Activated CD4-positive, alpha-beta T cell treated with anti-CD3 and anti-CD28 coated beads, Interleukin-10, Interleukin-2, amounts not matched to agents 100 ng/mL and 50 ng/mL, durations not matched to agents 16 hours and 8 hours (primary cell): ENCODE measurements at places on chromosomes 3 and 15.
A peak's percentile ranks its signal among the peaks of the same experiment; 100 is the strongest.

DNA sequence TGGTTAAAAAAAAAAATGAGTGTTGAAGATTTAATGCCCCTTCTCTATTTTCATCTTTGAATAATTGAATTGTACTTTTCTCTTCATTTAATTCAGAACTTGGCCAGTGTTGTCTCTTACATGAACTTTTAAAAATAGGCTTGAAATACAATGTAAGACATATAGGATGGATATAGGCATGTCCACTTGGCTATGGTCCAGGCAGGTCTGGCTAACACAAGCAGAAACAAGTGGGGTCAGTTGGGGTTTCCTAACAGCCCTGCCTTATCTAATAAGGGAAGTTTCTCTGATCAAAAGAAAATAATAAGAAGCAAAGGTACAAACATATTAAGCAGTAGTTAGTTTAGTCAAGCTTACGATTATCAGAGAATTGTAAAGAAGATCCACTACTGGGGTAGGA is 19.1 kb upstream of the PAK6 start:
- no peak for DNase-seq

GRCh38 chr15:99042892-99043291 is 35.3 kb upstream of the PGPEP1L start:
- DNase-seq: no peak

- DNase-seq: no peak
These were observed 1077.4 kb downstream of the EPHA3 start for GRCh38 chr3:90184861-90185260.

DNA sequence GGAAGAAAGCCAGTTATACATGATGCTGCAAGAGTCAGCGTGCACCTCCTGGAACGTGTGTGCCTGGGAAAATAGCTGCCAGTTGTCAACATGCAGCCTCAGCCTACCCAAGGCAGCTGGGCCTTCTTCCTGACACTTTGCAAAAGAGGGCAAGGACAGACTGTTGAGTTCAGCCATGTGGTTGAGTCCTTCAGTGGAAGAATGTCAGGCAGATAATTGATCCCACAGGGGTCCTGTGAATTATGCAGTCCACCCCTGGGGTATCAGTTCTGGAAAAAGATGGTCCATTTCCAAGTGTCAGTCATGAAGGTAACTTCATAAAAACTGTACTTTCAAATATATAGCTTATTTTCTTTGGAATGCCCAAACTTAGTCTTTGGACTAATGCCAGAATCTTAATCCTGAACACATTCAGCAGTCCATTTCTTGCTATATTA is 79.6 kb downstream of the ARNT2 start:
- DNase-seq: no peak

GRCh38 chr3:122728186-122728585 is 47.5 kb downstream of the PARP14 start:
- DNase-seq: no peak

DNA sequence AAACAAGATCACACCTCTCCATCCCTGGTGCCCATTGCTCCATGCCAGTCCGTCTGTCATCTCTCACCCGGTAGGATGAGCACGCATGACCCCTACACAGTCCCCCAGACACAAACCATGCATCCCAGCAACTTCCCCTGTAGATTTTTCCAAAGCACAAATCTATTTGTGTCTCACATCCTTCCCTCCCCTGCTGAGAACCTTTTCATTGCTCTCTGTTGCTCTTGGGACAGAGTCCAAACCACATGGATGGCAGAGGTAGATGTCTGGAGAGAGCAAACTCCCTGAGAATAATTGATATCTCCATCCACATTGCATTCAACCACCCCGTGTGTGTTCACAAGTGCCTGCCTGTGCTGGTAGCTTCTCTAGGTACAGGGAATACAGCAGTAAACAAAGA is 29.9 kb upstream of the LRTM1 start:
- DNase-seq: no peak

DNA sequence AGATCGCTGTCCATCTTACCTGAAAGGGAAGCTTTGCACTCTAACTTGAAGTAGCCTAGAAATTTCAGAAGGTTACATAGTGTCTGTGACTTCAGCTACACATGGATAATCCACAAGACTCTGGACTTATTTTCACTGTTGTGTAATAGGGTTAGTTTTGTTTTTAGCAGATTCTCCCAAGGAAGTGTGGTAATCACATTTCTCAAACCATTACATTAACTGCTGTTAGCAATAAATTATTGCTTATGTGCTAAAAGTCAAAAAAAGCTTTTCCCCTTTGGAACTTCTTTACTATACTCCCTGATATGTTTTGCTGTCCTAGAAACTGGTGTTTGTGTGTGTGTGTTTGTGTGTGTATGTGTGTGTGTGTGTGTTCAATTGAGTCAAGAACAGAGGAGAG is 351.8 kb upstream of the TPRG1 start:
- no peak for DNase-seq

GRCh38 chr3:106862067-106862466 is 515.2 kb upstream of the CCDC54 start:
- DNase-seq: no peak

DNA sequence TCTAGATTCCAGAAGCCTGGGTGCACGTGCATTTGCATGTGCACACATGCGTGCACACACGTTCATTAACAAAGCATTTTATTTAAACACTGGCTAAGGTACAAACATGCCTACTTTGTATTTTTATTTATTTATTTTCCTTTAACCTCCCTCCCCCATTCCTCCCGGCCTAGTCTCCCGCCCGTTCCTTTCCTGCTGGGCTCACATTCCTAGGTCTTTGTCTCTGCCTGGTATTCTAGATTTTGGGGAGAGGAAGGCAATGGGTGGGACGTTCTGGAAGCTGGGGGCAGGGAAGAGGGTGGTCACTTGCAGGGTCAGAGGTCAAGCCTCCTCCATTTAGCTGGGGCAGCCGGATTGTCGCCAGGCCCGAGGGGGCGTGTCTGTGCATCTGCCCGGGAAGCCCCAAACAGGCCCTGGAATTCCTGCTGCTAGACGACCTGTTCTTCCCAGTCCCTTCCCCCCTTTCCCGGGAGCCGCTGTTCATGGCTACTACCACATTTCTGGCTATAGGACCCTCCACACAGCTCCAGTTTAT is 51.8 kb downstream of the TRIM71 start:
- no peak for DNase-seq

DNA sequence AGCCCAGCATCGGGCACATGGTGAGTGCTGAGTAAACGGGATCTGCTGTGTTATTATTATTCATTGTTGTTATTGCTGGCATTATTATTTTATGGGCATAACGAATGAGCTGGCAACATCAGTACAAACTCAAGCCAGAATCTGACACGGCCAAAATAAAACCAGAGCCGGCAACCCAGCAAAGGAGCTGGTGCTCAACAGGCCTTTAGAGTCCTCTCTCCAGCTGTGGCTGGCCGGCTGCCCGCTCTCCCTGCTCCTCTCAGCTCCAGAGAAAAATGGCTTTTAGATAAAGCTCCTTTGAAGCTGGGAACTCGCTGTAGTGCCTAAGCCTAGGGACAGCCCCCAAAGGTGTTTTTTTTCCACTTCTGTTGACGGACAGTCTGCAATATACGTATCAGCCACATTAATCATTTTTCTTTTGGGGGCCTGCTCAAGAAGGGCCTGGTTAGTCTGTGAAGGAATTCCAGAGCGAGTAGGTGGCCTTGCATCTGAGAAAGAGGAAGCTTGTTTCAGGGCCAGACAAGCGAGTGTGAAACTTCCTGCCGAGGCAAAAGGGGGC is 193.9 kb upstream of the UBE2E1 start:
- DNase-seq: no peak

DNA sequence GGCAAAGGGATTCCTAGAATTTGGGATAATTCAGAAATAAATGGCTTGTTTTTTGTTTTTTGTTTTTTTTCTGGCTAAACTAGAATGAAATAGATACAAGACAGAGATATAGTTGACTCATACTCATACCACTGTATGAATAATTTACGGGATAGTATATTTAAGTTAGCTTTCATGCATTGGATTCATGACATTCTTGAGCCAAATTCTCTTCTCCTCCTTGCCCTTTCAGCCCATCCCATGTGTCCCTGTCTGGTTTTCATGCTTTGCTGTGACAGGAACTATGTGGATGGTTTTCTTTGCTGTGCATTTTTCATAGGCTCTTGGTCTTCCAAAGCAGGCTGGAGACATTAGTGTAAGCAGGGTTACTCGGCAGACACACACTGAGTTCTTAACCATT is 66.6 kb upstream of the UMPS start:
- DNase-seq: no peak

DNA sequence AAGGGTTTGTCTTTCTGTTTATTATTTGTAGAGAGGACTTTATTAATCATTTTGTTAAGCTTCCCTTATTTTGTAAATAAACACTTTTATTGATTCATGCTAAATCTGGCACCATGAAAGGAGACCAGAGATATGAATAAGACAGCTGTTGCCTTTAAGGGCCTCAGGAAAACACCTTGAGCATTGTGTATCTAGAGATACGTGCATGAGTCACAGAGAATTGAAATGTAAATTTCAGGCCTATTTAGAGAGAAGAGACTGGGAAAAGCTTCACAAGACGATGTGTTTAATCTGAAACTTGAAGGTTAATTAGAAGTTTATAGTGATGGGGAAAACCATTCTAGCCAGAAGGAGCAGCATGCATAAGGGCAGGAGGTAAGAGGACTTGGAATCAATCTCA is 28.6 kb upstream of the UTS2B start:
- DNase-seq: no peak

DNA sequence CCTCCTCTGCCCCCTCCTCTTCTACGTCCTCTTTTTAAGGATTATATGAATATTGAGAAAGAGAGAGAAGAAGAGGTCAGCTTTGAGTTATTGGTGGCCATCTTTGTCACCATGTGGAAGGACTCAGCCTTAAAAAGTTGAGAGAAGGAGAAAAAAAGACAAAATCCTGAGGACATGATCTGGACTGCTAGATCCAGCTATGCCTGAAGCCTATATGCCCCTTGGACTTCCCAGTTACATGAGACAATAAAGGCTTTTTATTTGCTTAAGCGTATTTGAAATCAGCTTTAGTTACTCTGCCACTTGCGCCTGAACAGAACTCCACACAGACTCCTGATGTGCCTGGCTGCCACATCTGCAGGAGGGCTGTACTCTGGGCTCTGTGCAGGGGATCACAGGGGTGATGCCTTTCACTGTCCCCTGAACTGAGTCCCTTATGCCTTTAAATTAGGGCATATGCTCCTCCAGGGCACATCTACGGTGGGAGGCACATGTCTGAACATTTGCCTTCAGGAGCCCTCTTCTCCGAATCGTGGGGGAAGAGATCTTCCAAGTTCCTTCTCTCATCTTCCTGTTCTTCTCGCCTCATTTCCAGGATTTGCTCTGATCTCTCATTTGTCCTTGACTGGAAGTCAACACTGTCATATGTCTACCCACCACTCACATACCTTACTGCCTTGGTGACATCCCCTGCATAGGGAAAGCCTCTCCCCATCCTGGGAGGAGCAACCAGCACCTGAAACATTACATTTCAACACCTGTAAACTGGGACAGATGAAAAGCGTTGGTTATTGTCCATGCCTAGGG is 14.0 kb upstream of the PLA2G4E start:
- DNase-seq: no peak

- DNase-seq: no peak
These were observed 108.6 kb upstream of the PRR20G start for GRCh38 chr3:127396473-127396872.

GRCh38 chr15:44882499-44882968 is 74.0 kb upstream of the TERB2 start:
- DNase-seq: peak; percentile 95

DNA sequence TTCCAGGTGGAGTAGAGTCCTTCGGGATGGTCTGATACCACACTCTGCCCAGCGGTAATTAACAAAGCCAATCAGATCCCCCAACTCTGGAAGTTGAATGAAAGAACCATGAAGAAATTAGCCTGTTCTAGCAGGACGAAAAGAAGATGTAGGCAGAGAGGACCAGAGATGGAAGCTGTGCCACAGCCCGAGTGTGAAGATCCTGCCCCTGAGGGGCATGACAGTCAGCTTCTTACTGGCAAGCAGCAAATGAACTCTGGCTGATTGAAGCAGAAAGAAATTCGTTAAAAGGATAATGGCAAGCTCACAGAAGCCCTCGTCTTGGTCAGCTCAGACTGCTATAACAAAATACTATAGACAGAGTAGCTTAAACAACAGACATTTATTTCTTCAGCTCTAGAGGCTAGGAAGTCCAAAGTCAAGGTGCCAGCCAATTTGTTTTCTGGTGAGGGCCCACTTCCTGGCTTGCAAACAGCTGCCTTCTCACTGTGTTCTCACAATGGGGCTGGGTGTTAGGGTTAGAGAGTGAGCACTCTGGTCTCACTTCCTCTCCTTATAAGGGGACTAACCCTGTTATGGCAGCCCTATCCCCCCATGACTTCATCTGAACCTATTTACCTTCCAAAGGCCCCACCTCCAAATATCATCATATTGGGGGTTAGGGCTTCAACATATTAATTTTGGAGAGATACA is 307.1 kb downstream of the VPS13C start:
- DNase-seq: no peak

- no peak for DNase-seq
These were observed 66.0 kb downstream of the PLD1 start for GRCh38 chr3:171744158-171744741.

DNA sequence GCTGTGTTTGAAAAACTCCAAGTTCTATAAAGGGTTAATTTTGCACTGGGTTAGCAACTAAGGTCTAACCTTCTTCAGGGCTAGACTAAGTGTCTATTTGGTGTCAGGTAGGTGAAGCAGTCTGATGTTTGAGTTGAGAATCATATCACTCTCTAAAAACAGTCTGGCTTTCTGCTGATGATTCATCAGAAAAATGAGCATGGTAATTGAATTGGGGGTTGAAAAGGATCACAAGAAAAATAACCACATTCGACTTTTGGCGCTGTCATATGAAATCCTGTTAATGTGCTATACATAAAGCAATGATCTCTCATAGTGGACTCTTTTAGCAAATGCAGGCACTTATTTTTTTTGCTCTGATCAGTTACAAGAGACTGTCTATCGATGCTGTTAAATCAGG is 242.2 kb upstream of the AZI2 start:
- DNase-seq: no peak
